Heart right ventricle (tissue), 16 donors: ENCODE measurements at places on chromosomes 6 and 20. TPM values are rescaled to one million over a fixed set of nuclear protein-coding genes. Genes with fewer than 3 reads are reported as not detected.

WFDC10B gene
- not detected for total RNA-seq

VGLL2 gene
- total RNA-seq, result 2.9 TPM

EDN1 gene
- total RNA-seq, result 3.4 TPM

GPSM3 gene
- total RNA-seq, result 28.0 TPM

OSER1 gene
- 34.2 TPM for total RNA-seq

FAM209B gene
- not detected for total RNA-seq

OR2J3 gene
- total RNA-seq, result not detected

DNA sequence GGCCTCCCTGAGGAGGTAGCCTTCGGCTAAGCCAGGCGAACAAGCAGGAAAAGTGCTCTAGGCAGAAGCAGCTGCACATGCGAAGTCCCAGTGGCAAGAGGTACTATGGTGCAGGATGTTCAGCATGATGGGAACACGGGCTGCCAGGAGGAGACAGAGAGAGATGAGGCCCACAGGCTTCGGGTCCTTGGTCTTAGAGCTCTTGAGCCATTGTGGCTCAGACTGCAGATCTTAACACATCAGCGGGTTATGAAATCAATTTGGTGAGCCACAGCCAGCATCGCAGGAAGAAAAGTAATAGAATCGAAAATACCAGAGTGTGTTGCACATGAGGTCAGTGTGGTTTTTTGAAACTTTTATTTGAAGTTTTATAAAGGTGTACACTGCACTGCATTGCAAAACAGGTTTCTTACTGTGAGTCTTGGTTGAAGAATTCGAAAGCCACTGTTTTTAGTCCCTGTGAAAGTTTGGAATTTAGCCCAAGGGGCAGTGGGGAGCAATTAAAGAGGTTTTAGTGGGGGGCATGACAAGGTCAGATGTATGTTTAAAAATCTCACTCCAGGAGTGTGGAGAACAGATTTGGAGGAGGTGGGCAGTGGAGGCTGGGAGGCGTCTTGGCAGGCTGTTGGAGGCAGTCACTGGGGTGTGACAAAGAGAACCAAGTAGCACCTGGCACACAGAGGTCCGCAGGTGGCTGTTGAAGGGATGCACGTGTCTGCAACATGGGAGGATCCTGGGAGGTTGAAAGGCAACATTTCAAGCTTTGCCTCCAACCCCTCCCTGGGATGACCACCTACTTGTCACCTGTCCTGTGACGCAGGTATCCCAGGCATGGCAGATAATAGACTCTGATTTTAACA, 69.3 kb downstream of the EYA2 start:
- DNase-seq, result no peak
- H3K4me3 ChIP-seq, result no peak overlapping the region
- H3K36me3 ChIP-seq, result no peaks in the 10 kb centered on the region
- no peak overlapping the region for H3K27ac ChIP-seq

GRCh38 chr20:63540417-63541186, 3.4 kb upstream of the PTK6 start:
- H3K4me3 ChIP-seq, result no peak overlapping the region
- no peaks in the 10 kb centered on the region for H3K27me3 ChIP-seq
- no peak overlapping the region for H3K27ac ChIP-seq
- H3K4me1 ChIP-seq, result peaks cover 6% of the 10 kb centered on the region

DNA sequence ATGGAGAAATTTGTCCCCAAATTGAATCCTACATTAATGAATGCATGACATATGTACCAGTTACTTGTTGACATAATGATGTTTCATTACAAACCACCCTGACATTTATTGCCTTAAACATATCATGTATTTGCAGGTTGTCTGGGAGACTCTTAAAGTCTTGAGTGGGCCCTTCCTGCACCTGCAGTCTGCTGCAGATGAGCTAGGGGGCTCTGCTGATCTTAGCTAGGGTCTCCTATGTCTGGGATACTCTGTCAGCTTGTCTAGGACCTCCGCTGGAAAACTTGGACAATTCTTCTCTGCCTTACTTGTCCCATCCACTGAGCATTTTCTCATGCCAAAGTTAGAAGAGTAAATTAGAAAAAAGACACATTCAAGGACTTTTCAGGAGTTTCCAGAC, 581.6 kb downstream of the HAO1 start:
- no peak for DNase-seq
- no peaks in the 10 kb centered on the region for H3K36me3 ChIP-seq
- H3K4me1 ChIP-seq, result no peaks in the 10 kb centered on the region
- no peaks in the 10 kb centered on the region for H3K27me3 ChIP-seq
- no peak overlapping the region for H3K27ac ChIP-seq
- H3K4me3 ChIP-seq, result no peak overlapping the region

DNA sequence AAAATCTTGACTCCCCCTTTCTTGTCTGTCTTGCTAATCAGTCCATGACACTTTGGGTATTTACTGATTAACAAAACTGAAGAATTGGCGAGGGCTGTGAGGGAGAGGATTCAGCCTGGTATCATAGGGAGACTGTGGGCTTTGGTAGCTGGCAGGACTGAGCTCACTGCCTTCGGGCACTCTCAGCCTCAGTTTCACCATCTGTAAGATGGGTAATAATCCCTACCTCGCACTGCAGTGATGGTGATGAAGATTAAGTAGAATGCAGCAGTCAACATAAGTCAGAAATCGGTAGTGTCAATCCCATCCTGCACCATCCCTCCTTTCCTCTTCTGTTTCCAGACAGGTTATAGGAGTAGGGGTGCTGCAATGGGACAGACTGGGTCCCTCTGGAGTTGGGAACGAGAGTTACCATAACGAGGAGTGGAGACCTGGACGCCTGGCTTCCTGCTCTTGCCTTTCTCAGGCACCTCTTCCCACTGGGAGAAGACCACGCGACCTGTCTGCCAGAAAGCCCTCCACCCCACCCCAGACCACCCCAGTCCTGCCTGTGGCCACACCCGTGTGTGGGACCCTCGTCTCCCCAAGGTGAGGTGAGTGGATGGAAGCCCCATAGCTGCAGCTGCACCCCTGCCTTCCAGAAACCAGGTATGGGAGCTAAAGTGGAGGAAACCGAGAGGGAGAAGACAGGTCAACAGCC, 99.1 kb downstream of the SNX5 start:
- no peak for DNase-seq
- H3K4me1 ChIP-seq, result no peaks in the 10 kb centered on the region
- H3K27ac ChIP-seq, result no peak overlapping the region

GRCh38 chr20:32449890-32450401, 91.8 kb downstream of the ASXL1 start:
- no peak overlapping the region for H3K4me3 ChIP-seq
- DNase-seq, result no peak
- peaks cover 50% of the 10 kb centered on the region for H3K4me1 ChIP-seq
- H3K27me3 ChIP-seq, result no peaks in the 10 kb centered on the region
- H3K27ac ChIP-seq, result peak overlapping the region; percentile 37

GRCh38 chr20:57153238-57153905, 113.1 kb downstream of the BMP7 start:
- no peak for DNase-seq
- H3K4me3 ChIP-seq, result no peak overlapping the region
- H3K4me1 ChIP-seq, result peaks cover 4% of the 10 kb centered on the region
- H3K27ac ChIP-seq, result no peak overlapping the region

GRCh38 chr6:48825501-48826151, 637.4 kb downstream of the MMUT start:
- no peak for DNase-seq
- H3K27me3 ChIP-seq, result no peaks in the 10 kb centered on the region
- no peaks in the 10 kb centered on the region for H3K4me1 ChIP-seq
- H3K36me3 ChIP-seq, result no peaks in the 10 kb centered on the region

- H3K4me3 ChIP-seq, result no peak overlapping the region
- H3K27ac ChIP-seq, result no peak overlapping the region
- no peaks in the 10 kb centered on the region for H3K4me1 ChIP-seq
- H3K36me3 ChIP-seq, result no peaks in the 10 kb centered on the region
- H3K27me3 ChIP-seq, result no peaks in the 10 kb centered on the region
Measured at GRCh38 chr6:83199173-83199862, 6.2 kb downstream of the RWDD2A start.

GRCh38 chr6:42637681-42638080, 73.9 kb downstream of the UBR2 start:
- H3K27me3 ChIP-seq, result no peaks in the 10 kb centered on the region
- peaks cover 98% of the 10 kb centered on the region for H3K36me3 ChIP-seq
- H3K27ac ChIP-seq, result no peak overlapping the region
- H3K4me1 ChIP-seq, result no peaks in the 10 kb centered on the region

DNA sequence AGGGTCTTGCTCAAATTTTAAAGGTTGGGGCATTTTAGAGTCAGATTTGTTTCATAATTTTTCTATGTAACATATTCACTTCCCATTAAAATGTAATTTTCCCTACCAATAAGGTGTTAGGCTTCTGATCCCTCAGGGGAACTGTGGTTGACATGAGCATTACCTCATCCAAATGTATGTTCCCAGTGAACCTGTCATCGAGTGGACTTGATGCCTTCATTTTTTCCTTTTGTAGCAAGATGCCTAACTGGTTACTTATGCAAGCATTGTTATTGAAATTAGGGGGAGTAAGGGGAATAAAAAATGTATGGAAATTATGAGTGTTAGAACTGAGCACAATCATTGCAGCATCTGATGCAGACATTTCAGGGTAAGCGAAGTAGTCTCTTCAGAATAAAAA, 360.5 kb downstream of the BCKDHB start:
- no peaks in the 10 kb centered on the region for H3K36me3 ChIP-seq
- H3K27me3 ChIP-seq, result no peaks in the 10 kb centered on the region
- no peak overlapping the region for H3K4me3 ChIP-seq

GRCh38 chr6:129491436-129491835, 218.5 kb downstream of the ARHGAP18 start:
- no peaks in the 10 kb centered on the region for H3K27me3 ChIP-seq
- H3K4me3 ChIP-seq, result no peak overlapping the region
- no peaks in the 10 kb centered on the region for H3K36me3 ChIP-seq
- no peak for DNase-seq
- peak overlapping the region; percentile 61 for H3K27ac ChIP-seq

DNA sequence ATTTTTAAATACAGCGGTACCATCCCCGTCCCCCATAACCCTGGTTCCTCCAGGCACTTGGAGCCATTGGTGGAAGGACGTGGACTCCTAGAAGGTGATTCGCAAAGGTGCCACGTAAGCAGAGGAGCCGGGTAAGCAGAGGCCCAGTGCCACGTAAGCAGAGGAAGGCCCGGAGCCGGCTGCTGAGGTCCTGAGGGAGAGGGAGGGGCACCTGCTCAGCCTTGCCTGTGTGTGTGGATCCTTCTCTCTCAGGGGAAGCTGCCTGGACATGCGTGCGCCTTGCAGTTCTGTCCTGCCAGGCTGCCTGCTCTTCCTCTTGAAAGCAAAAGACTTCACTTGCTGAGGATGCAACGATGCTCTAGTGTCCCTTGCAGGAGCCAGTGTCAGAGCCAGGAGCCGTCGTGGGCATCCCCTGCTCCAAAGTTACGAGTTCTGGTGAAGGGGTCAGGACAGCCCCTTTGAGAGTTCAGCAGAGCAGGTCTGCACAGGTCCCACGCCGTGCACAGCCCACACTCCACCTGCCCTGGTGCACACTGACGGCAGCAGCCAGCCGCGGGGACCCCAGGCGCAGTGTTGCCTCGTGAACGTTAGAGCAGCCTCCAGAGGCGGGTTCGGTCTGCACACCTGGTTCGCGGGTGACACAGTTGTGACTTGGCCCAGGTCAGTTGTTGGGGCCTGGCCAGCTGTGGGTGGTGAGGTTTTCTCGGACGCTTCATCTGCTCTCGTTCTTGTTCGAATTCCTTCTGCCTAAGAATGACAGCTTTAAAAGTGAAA, 1.9 kb upstream of the NKAIN4 start:
- H3K27ac ChIP-seq, result no peak overlapping the region
- H3K27me3 ChIP-seq, result peaks cover 33% of the 10 kb centered on the region
- H3K4me1 ChIP-seq, result peaks cover 16% of the 10 kb centered on the region
- H3K36me3 ChIP-seq, result no peaks in the 10 kb centered on the region

- no peaks in the 10 kb centered on the region for H3K4me1 ChIP-seq
- H3K4me3 ChIP-seq, result no peak overlapping the region
Measured at GRCh38 chr6:106783640-106784566, 154.5 kb downstream of the QRSL1 start.

DNA sequence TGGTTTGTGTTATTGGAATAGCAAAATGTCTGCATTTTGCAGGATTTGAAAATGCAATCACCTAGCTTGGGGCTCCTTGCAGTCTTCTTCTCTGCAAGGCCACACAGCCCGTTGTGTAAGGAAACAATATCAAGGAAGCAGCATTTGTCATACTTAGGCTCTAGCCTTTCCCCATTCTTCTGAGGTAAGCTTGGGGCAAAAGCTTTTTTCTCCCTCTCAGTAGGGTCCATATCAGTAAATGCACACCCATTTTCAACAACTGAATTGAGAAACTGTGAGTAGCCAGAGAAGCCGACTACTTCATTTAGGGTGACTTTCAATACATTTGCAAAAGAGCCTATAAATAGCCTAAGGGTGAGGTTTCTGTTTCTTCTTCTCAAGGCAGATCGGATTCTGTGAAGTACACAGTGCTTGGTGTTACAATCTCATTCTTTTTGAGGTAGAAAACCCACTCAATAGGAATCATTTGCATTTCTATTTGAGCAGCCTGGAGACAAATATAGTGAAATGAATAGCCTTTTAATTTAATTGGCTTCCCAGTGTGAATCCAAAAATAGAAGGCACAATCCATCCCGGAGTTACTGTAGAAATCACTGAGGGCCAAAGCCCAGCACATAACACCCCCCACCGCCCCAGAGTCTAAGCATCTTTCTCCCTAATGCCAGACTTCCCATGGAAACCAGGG, 61.8 kb downstream of the BTBD3 start:
- no peak overlapping the region for H3K27ac ChIP-seq
- no peak for DNase-seq
- no peaks in the 10 kb centered on the region for H3K27me3 ChIP-seq

GRCh38 chr6:4864519-4864918, 88.3 kb downstream of the CDYL start:
- no peaks in the 10 kb centered on the region for H3K36me3 ChIP-seq
- no peak for DNase-seq
- H3K4me3 ChIP-seq, result no peak overlapping the region

DNA sequence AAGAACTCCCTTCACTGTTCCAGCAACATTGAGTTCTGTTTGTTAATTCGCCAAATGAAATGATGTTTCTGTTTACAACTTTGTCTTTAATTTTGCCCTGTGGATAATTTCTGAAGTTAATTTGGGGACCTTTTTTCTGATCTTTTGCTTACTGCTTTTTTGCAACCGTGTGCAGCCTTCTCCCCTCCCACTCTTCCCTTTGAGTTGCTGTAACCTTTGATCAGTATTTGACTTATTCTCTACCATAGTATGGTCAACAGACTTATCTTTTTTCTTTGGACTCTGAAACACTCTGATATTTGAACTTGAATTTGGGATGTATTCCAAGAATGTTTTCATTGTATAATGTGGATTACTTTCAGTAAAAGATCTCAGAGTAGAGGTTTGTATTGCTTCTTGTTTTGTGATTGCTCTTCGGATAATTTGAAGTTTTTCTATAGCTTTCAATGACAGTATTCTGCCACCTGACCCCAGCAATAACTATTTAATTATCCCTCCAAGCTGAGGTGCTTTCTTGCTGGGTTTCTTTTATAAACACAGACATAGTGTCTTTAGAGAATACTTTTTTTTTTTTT, 46.2 kb downstream of the LRRN4 start:
- DNase-seq, result no peak
- peaks cover 37% of the 10 kb centered on the region for H3K4me1 ChIP-seq
- H3K27ac ChIP-seq, result peak overlapping the region; percentile 93
- H3K4me3 ChIP-seq, result peak overlapping the region; percentile 86
- no peaks in the 10 kb centered on the region for H3K27me3 ChIP-seq
